ENCODE measurements at places on chromosomes 4 and X.

DNA sequence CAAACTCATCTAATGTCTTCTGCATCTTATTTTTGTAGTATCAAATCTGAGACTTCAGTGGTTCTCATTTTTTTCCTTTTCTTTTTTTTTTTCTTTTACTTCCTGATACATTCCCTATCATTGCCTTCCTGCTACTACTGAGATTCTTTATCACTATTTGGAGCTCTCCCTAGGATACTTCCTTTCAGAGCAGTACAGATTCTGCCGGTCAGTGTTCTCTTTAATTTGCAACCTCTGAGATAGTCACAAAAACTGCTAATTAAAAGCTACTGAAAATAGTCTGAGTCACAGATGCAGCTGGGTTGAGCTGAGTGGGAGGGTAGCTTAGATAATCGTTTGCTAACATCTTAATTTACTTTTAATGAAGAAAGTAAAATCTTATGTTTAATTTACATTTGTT lies 1279.7 kb downstream of the ARAP2 start:
- DNase-seq, result no peak

DNA sequence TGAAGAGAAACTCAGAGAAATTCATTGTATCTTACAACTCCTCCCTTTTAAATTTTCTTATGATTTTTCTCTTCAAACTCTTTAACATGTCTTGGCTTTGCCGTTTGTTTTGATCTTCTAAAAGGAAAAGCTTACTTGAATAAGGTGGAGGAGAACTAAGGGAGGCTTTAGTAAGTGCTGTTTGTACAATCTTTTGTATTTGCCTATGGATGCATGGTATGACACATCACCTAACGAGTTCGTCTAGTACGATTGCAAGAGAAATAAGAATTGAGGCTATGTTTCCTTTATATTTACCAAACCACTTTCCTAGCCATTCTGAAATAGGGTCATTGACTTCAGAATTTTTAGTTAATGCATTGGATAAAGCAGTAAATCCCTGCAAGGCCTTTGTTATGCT lies 8.4 kb upstream of the BST1 start:
- DNase-seq, result no peak

DNA sequence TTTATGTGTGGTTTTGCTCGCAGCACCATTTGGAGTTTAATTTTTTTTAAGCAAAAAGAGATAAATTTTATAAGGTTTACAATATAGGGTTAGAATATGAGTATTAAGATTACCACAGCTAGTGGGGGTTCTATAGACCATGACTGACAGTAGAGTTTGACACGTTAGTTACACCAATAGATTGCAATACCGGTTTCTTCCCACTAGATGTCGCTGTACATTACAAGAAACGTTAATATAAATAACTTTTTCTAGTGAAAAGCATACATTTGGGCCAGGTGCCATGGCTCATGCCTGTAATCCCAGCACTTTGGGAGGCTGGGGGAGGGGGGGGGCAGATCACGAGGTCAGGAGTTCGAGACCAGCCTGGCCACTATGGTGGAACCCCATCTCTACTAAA lies 433.6 kb downstream of the MAGEB5 start:
- DNase-seq, result no peak

DNA sequence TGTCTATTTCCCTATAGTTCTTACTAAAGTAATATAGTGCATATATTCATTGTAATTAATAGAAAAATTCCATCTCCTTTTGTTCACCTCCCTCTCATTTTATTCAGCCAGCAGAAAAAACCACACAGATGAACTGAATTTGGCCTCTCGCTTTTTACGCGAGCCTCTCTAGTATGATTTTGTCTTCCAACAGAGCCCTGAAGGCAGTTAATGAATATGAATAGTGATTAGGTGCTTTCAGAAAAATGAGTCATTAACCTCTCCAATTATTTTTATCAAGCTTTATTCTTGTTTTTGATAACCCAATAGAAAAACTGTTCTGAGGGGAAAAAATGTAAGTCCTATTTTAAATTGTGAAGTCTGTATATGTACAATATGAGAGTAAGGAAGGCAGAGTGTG lies 74.1 kb downstream of the ZAR1 start:
- no peak for DNase-seq

DNA sequence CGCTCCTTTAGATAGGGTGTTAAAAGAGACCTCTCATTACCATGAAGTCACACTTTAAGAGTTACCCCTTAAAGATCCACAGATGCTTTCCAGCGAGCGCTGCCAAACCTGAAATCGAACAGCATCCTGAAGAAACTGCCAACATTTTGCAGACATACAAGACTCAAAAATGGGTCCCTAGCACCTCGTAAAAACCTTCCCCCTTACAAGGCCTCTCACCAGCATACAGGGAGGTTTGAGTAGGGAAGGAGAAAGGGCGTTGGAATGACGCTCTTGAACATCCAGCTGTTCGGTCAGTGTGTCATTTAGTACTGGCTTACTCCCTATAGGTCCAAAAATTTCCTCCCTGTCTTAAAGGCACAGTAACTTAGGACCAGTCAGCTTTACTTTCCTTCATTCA lies 45.3 kb upstream of the PGRMC1 start:
- no peak for DNase-seq

DNA sequence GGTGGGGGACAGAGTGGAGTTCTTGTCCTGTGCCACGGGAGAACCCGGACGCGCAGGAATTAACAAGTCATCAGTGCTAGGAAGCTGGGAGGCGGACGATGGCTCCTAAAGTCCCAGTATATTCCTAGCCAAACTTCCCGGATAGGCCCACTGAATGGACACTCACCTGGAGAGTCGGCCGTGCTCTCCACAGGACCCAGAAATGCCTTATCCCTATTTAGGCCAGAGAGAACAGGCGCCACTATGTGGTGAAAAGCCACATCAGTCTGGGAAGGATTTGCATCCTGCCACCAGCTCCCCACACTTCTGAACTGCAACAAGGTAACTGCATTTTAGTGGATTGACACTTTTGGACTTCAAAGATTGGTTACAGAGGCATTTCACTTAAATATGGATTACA lies 1.1 kb downstream of the CFAP299 start:
- no peak for DNase-seq

- DNase-seq, result no peak
Observed at GRCh38 chrX:54288277-54288676, 69.6 kb downstream of the WNK3 start.

DNA sequence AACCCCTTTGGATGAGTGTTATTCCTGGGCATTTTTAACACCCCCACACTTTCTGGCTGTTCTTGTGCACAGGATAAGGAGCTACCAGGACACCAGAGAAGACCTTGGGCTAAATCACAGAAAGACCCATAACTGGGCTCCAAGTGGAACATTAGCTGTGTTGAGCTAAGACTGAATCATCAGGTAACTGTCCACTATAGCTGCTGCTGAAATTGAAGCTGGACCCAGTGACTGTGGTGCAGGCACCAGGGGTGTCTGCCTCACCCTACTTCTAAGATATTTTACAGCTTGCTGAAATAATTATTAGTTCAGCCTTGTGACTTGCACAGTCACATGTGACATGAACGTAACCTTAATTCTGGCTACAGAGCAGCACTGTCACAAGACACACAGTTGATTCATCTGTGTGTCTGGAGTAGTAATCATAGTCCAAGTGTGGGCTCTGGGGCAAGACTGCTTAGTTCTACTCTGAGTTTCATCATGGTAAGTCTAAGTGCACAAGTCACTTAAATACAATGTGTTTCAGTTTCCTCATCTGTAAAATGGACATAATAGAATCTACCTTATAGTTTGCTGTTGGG lies 127.4 kb downstream of the SLC39A8 start:
- DNase-seq, result no peak

DNA sequence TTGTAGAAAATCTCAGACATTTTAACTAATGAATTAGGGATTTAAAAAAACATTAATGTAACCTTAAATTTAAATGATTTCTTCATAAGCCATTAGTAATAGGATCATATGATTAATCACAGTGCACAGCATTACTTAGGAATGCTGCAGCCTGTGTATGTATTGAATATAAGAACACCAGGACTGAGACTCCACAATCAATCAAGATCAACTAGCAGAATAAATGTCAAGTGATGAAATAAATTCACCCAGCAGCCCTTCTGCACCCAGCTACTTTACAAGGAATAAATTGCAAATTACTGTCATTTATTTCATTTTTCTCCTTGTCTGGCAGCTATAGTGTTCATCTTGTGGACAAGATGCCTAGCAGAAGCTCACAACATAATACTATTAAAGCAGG lies 46.5 kb downstream of the NEIL3 start:
- no peak for DNase-seq

DNA sequence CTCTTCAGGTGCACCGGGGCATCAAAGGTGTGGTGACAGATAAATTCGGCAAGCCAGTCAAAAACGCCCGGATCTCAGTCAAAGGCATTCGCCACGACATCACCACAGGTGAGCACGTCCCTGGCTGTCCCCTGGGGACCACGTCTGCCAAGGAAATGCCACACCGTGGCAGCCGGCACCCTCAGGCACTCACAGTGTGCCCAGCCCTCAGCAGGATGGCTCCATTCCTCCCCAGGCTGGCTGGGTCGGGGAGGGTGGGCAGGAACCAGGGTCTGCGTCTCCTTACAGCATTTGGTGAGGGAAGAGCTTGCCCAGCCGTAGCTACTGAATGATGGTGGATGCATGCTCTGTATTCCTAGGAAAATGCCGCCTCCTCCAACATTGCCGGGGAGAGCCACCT lies 25.9 kb downstream of the CPZ start:
- DNase-seq, result no peak

- no peak for DNase-seq
Observed at GRCh38 chr4:111400741-111401140, 744.5 kb upstream of the FAM241A start.

GRCh38 chr4:76579596-76580375 lies 144.8 kb downstream of the SHROOM3 start:
- no peak for DNase-seq

- peak; percentile 49 for DNase-seq
Observed at GRCh38 chrX:129777218-129778030, 2.3 kb upstream of the SASH3 start.

- no peak for DNase-seq
Observed at GRCh38 chrX:108025954-108026600, 18.8 kb upstream of the VSIG1 start.

- DNase-seq, result no peak
Observed at GRCh38 chr4:142474398-142475087, 371.6 kb downstream of the INPP4B start.

DNA sequence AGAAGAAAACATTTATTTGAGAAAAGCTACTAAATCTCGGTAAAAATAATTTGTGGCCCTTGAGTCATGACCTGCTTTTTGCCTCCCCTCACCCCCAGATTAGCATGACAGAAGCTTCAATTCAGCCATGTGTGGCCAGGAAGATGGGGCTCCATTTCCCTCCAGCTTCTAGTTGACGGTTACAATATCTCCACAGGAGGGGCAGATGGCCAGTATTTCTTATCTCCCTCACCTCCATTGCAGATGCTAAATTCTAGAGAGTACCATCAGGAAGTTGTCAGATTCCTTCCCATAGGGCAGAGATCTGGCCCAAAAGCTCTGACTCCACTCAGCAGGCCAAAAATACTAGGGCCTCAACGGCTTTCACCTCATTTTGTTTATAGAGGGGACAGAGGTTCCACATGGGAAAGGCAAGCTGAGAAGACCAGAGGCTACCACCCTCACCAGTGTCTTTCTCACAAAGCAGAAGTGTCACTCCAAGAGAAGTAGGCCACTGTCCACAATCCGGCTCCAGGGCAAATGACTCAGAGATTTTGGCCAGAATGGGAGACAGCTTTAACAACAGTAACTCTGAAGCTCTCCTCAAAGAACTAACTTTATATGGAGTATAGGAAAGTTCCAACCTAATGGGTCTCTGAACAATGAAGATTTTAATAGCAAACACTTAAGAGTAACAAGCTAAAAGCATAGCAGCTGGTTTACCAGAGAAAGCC lies 108.3 kb downstream of the TBC1D19 start:
- no peak for DNase-seq

DNA sequence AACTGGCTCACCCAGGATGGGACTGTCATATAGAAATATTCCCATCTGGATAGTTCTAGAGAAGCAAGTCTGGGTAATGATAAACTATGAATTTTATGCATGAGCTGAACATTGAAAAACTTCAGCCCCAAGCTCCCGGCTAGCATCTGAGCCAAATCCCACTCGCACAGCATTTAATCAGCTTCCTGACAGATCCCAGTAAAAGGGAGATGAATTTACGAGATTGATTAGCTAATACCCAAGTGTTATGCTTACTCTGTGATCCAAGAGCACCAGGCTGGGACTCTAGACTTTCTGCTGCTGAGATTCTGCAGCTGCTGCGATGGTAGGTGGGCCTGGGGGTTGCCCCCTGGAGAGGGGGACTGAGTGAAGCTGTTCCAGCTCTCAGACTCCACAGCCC lies 28.0 kb downstream of the FRMPD3 start:
- no peak for DNase-seq

DNA sequence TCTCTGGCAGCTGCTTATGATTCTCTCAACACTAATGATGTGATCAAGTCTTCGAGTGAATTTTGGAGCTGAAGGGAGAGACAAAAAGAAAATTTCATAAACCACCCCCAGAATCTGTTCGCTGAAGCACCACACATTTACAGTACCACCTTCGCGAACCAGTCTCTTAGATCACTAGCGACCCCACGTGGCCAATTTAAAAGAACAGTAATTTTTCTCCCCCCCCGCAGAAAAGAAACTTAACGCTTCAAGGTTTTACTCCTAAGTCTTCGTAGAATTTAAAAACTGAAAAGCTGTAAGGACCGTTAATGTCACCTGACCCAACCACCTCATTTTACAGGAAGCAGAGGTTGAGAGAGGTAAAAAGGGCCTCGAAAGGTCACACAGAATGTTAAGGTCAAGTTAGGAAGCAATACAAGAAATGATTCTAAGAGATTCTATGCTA lies 187.5 kb downstream of the QDPR start:
- DNase-seq, result peak; percentile 24

DNA sequence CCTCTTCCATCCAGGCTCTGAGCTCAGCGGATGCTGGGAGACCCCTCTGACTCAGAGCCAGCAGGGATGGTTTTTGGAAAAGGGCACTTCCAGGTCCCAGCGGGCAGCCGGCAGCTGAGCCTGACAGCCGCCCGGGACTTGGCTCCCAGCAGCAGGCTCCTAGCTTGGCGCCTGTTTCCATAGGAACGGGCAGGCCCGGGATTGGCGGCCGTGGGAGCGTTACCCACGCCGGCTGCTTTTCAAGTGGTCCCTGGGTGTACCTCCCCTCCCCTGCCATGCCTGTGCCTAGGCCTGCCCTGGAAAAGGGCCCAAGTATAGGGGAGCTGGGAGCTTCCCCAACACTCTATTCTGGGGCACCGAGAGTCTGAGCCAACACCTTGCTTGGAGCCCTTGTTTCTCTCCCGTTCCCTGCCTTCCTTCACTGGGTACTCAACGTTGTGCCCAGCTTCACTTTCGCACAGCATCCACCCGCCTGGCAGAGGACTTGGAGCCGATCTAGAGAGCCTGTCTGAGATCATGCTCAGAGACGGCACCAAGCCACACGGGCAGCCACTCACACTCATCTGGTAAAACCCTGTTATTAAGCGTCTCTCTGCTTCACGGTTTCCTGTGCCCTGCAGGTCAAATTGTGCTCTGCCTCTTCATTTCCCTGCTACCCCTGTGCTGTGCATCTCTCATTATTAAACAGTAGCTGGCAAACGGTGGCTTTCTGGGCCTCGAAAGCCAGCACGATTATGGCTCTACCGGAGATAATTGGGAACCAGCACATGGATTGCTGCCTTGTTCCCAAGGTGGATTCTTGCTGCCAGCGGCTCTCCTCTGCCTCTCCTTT lies 521.5 kb downstream of the BCOR start:
- no peak for DNase-seq

GRCh38 chr4:25106363-25107151 lies 53.7 kb downstream of the SEPSECS start:
- DNase-seq, result no peak
